Sciatic nerve (tissue), 2 donors: ENCODE measurements at places on chromosomes 16 and 17. TPM values are rescaled to one million over a fixed set of nuclear protein-coding genes. Genes with fewer than 3 reads are reported as not detected.

The ODAD4 gene
- total RNA-seq: 2.9 TPM

The DPEP1 gene
- not detected for total RNA-seq

The ACSM5 gene
- total RNA-seq: 15.6 TPM

The EPX gene
- total RNA-seq: not detected

The DNAJA3 gene
- total RNA-seq: 27.8 TPM

The SLC25A39 gene
- total RNA-seq: 91.6 TPM

- DNase-seq: no peak
Measured at GRCh38 chr17:12085076-12085949, 64.6 kb downstream of the MAP2K4 start.
